ENCODE measurements at places on chromosomes 5 and 9. TPM values are rescaled to one million over a fixed set of nuclear protein-coding genes. Genes with fewer than 3 reads are reported as not detected.

SCGB3A2 gene
- not detected for total RNA-seq

DNA sequence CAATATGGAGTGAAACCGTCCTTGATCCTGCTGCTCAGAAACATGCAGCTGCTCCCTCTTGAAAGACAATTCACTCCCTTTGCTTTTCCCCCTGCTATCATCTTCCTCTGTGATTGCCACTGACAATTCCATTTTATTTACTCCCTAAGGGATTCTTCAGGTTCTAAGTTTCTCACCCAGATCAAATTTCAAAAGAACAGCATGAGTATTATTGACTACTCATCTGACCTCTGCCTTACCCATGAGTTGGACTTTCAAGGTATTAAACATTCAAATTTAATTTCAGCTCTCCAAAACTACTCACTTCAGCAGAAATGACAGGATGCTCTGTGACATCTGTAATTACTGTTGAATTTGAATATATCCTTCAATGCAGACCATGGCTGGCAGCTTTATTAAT lies 236.5 kb upstream of the HAPLN1 start:
- no peak for DNase-seq

DNA sequence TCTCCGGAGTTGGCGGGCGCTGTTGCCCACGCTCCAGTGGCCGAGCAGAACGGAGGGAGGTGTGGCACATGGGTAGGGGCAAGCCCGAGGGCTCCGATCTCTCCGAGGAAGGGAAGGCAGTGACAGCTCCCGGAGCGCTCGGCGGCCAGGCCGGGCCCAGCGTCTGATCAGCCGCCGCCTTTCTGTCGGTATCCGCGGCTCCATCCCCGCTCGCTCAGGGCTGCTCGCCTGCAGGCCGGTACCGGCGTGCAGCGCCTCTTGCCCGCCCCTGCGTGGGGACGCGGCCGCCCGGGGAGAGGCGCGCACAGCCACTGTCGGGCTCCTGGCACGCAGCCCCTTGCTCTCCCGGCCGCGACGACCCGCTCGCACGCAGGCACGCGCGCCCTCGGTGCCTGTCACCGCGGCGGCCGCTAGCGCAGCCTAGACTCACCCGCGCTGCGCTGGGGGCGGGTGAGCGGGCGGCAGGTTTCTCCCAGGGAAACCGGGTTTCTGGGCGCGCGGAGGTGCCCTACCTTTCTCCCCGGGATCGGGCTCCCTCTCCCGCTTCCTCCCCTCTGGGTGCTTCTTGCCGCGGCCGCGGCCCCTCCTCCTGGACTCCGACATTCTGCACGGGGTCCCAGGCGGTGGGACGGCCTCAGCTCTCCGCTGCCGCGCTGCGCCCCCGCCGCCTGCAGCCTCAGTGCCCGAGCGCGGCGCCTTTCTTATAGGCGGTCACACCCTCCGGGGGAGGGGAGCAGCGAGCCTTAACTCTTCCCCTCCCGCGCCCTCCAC lies 108.4 kb downstream of the PSD2 start:
- no peak for DNase-seq

- no peak for DNase-seq
Measured at GRCh38 chr9:2727966-2728613, 10.8 kb downstream of the KCNV2 start.

DNA sequence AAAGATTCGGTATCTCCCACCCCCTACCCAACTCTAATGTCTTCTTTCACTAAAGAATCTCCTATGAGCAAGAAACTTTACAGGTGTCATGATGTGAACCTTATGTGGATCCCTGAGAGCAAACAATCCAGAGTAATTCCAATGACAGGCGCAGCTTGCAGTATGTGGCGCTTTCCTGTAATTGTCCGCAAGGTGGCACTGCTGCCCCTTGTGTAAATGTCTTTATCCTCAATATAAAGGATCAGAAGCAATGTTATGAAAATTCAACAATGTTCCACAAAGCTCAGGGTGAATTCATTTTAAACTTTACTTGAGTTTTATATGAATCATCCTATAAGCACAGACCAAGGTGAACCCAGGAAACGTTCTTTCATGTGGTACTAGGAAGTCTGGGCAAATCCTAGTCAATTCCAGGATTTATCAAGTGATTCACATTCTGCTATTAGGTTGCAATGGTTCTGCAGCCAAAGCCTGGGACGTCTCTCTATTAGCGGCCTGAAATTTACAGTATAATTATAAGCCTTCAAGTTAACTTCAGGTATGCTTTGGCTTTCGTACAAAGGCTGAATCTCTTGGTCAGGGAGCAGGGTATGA lies 113.7 kb downstream of the TRPM6 start:
- peak; percentile 79 for DNase-seq

GRCh38 chr9:15249981-15250380 lies 57.0 kb downstream of the TTC39B start:
- no peak for DNase-seq

CD14 gene
- 0.62 TPM for total RNA-seq

NUDT2 gene
- total RNA-seq, result 43.3 TPM

DNA sequence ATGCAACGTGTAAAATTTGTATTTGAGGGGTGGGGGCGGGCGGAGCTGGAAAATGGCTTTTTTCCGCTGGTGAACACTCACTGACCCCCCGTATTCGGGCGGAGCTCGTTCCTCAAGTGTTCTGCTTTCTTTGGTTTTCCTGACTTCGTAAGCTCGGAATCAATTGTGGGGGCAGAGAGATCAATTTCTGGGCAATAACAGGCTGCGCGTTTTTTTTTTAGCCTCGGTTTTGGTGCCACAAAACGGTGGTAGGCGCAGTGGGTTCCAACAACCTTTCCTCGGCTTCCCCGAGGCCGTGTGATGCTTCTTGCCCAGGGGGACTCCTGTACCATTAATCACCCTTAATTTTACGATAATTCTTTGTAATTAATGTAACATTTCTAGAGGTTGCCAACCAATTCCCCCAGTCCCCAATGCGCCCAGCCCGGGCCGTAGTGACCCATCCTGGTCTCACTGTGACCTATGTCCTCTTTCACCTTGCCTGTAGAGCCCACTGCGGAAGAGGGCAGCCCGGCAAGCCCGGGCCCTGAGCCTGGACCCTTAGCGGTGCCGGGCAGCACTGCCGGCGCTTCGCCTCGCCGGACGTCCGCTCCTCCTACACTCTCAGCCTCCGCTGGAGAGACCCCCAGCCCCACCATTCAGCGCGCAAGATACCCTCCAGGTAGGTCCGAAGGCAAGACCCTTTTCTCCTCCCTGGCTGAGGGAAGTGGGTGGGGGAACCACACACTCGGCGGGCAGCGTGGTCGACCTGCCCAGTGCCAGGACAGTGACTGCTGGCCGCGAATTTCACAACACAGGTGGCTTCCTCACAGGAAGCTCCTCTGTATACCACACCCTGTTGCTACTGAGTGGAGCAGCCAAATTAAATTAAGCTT lies 3.7 kb downstream of the NR4A3 start:
- DNase-seq, result no peak

DNA sequence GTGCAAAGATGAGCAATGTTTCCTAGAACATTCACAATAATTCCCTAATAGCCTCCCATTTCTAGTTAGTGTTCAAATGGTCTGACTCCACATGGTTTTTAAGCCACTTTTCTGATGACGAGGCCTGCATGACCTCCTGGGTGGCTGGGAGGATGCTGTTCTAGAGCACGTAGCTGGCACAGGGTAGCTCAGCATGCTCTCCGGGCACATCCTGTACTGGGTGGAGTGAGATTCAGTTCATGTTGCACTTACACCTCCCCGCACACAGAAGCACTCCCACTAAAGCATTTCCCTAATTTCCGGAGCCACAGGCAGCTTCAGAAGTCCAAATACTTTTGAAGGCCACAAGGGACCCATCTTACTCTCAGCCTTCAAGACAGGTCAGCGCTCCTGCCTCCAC lies 159.8 kb upstream of the LHFPL2 start:
- no peak for DNase-seq

DNA sequence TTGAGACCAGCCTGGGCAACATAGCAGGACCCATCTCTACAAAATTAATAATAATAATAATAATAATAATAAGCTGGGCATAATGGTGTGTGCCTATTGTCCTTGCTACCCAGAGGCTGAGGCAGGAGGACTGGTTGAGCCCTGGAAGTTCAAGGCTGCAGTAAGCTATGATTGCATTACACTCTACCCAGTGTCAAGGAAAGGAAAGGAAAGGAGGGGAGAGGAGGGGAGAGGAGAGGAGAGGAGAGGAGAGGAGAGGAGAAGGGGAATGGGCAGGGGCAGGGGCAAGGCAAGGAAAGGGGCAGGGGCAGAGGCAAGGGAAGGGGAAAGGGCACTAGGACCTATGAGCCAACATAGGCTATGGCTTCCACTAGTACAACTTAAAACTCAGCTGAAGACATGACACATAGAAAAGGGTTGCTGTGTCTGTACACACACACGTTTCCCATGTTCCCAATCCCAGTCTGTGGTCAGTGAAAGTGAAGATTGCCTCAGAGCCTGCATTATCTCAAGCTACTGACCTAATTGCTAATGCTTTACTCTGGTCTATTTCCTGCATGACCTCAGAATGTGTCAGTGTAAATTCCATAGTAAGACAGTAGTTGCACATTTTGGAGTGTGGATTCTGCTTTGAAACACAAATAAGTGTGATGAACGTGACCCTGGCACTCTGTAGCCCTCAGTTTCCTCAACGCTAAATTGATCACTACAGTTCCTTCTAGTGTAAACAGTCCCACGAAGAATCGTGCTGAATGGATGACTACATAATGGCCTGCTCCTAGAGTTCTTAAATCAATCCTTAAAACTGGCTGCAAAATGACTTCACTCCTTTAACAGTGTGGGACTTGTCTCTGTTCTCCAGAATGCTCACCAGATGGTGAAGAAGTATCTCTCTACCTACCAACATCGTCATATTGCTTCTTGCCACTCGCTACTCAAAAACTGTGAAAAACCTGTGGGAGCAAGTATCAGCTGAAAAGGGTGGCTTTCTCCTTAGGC lies 497.0 kb downstream of the RAB3C start:
- no peak for DNase-seq

TMEM267 gene
- total RNA-seq, result 19.7 TPM

SV2C gene
- 0.02 TPM for total RNA-seq

- DNase-seq, result peak; percentile 60
Measured at GRCh38 chr9:27528886-27529315, 713 bp downstream of the MOB3B start.

DNA sequence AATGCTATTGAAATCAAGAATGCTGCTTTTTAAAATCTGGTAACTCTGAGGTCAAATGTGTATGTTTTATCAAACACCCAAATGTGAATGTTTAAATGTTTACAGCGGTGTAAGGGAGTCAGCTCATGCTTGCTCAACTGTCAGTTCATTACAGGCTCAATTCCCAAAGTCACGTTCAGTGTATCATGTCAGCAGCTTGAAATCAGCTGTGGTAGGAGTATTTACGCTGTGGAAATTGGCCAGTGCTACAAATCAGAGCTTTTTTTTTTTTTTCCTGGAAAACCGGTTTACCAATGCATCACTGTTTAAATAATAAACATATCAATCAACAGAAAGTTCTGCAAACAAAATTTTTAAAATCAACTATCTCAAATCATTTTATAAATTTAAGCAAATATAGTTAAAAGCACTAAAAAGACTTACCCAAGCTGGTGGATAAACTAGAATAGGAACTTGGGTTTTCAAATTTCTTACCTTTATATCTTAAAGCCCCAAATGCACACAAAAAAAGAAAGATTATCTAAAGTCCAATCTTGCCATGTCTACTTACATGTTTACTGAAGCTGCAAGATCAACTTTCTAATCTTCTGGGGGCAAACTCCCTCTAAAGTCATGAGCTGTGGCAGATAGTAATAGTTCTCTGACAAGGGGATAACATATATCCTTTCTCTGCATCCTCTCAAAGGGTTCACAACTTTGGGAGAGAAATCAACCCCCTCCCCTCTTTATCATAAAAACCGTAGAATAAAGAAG lies 57.6 kb upstream of the GRAMD2B start:
- DNase-seq, result no peak

- DNase-seq, result no peak
Measured at GRCh38 chr5:163706053-163706771, 200.8 kb downstream of the MAT2B start.

DNA sequence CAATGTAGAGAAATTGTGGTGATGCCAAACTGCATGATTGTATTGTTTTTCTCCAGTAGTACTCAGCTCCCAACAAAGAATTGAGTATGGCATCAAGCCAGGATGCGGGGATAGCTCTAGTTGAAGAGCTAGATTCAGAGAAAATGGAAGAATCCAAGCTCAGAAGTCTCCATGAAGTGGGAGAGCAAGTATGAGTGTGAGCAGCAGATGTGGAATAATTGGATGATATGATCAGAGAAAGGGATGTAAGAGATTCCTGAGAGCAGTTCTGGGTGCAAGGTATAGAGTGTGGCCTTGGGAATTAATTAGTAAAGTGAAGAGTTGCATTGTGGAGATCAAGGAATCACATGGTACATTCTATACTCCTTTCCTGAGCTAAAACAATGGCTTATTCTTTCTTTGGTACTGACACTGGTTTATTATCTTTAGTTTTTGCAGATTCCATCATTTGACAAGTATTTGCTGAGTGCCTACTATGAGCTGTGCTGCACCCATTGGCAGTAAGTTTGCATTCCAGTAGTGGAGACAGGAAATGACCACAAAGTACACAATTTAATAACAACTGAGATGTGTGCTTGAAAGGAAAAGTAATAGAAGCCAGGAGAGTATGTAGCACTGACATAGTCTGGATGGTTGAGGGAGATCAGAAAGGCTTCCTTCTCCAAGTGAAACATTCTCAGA lies 177.1 kb downstream of the CPLANE1 start:
- no peak for DNase-seq

FAM200C gene
- total RNA-seq, result 1.1 TPM

DDX4 gene
- not detected for total RNA-seq

RXRA gene
- 22.5 TPM for total RNA-seq

LCN1 gene
- total RNA-seq, result not detected

DNA sequence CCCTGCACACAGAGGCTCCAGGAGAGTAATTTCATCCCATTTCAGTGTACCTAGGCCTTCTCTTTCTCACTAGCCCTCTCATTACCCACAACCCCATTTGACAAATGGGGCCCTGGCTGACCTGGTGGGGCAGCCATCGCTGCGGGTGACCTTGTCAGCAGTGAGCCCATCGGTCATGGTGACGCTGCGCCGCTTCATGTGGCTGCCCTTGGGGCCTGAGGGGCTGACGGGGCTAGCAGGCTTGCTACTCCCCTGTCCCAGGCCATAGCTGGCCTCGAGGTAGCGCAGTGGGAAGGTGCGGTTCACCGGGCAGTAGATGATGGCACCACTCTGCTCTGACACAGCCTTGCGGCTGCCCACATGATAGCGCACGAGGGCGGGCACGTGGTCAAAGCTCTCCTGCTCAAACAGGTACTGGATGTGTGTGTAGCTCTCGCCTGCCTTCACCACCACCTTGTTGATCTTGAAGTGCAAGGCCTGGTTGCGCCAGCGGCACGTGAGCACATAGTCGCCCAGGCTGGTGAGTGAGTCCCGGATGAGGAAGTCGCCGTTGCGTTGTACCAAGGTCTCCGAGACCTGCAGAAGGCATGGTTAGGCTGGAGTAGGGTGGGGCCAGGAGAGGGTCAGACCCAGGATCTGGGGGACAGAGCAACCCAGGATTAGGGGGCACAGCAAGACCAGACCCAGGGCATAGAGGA lies 14.1 kb upstream of the TOR2A start:
- no peak for DNase-seq

GRCh38 chr5:170757182-170757601 lies 26.3 kb upstream of the GABRP start:
- DNase-seq, result no peak

All from activated CD4-positive, alpha-beta memory T cell treated with anti-CD3 and anti-CD28 coated beads for 36 hours (primary cell).